Motor neuron (in vitro differentiated cells): ENCODE measurements at places on chromosomes 12 and 14. TPM values are rescaled to one million over a fixed set of nuclear protein-coding genes. Genes with fewer than 3 reads are reported as not detected.

DNA sequence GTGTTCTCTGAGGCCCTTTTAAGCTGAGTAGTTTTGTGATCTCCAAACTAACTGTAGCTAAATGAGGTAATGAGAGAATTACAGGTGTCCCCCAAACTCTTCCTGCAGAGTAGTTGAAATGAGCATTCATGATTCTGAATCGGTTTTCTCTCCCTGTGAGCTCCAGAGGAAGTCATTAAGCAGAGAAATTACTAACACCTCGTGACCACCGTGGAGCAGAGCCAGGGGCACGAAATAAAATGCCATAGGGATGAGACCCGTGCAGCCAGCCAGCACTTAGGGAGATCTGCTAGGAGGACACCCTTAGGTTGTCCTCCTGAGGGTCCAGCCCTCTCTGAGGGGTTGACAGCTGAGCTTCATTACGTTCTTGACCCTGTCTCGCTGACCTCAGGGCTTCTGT, 79.5 kb downstream of the SLC25A47 start:
- ATAC-seq, result peak; percentile 8

GRCh38 chr12:28099871-28100270, 90.4 kb upstream of the CCDC91 start:
- ATAC-seq, result no peak

Gene TEX52
- total RNA-seq, result 0.16 and 0.38 TPM in 2 replicates

Gene WNT1
- total RNA-seq, result 0.21 and 0.30 TPM in 2 replicates

Gene COL2A1
- 1.8 and 7.1 TPM in 2 replicates for total RNA-seq
